Ovary (tissue), 10 donors: ENCODE measurements at places on chromosomes 1 and 21. TPM values are rescaled to one million over a fixed set of nuclear protein-coding genes. Genes with fewer than 3 reads are reported as not detected.

GRCh38 chr1:12715896-12716437, at the start of gene AADACL3:
Gene AADACL3 (plus strand): TSS chr1:12716110. CDS start chr1:12716177, 67 bp downstream.
- no peaks in the 10 kb centered on the region for H3K4me1 ChIP-seq
- DNase-seq: no peak
- no peaks in the 10 kb centered on the region for H3K36me3 ChIP-seq
- H3K27ac ChIP-seq: no peak within 1 kb of the TSS

DNA sequence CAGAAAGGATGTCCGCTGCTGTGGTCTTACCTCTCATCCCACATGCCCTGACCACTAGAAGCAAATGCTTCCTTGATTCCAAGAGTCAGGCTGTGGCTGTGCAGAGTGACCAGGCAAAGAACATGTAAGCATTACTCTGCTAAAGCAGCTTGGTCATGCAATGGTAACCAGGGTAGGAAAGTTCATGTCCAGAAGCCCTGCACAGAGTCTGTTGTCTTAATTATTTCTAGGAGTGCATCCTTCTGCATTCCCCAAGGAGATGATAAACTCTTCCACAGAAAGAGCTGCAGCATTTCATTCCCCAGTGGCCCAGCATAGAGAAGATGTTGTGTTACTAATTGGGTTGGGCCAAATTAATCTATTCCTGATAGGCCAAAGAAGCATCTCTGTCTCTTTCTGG, 10.1 kb upstream of the UTP25 start:
- H3K4me3 ChIP-seq: no peak overlapping the region
- H3K27ac ChIP-seq: no peak overlapping the region
- no peaks in the 10 kb centered on the region for H3K4me1 ChIP-seq
- no peaks in the 10 kb centered on the region for H3K27me3 ChIP-seq
- no peaks in the 10 kb centered on the region for H3K36me3 ChIP-seq

DNA sequence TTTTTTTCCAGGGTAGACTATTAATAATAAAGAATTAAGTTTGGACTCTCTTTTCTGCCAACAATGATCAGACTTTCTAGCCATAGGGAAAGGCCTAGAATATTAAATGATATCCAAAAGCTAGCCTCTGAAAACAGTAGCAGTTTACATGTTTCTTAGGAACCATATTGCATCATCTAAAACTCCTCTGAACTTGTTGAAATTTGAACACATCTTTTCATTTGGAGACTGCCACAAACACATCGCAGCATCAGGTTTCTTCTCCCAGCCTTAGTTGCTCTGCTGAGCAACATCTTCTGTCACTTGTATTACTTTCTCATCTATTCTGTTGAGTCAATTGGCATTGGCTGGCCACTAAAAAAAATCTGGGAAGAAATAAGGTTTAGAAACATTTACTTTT, 63.2 kb upstream of the GNG4 start:
- H3K4me1 ChIP-seq: no peaks in the 10 kb centered on the region
- H3K27me3 ChIP-seq: no peaks in the 10 kb centered on the region
- no peak for DNase-seq
- no peaks in the 10 kb centered on the region for H3K36me3 ChIP-seq

GRCh38 chr1:30103708-30104411, 619.5 kb downstream of the MATN1 start:
- H3K27ac ChIP-seq: no peak overlapping the region
- H3K36me3 ChIP-seq: no peaks in the 10 kb centered on the region
- H3K27me3 ChIP-seq: no peaks in the 10 kb centered on the region
- no peak overlapping the region for H3K4me3 ChIP-seq
- DNase-seq: no peak
- H3K4me1 ChIP-seq: no peaks in the 10 kb centered on the region

GRCh38 chr1:94602316-94602715, 60.8 kb upstream of the F3 start:
- H3K27ac ChIP-seq: no peak overlapping the region
- H3K4me1 ChIP-seq: peaks cover 1% of the 10 kb centered on the region
- no peaks in the 10 kb centered on the region for H3K27me3 ChIP-seq

DNA sequence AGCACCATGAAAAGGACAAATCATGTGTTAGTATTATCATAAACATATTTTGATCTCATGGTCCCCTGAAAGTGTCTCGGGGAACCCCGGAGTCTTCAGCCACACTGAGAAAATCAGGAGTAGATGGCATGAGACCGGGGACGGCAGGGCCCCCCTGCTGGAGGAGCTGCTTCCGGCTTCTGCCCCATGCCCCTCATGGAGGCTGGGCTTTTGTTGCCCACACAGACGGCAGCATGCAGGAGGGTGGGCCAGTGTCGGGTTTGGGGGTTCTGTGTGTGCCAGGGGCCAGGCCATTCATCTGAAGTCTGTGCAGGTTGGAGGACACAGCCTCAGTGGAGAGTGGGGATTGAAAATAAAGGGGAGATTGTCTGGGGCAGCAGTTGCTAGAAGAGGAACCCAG, 75.1 kb upstream of the CD34 start:
- no peak for DNase-seq
- H3K36me3 ChIP-seq: no peaks in the 10 kb centered on the region
- no peaks in the 10 kb centered on the region for H3K27me3 ChIP-seq

DNA sequence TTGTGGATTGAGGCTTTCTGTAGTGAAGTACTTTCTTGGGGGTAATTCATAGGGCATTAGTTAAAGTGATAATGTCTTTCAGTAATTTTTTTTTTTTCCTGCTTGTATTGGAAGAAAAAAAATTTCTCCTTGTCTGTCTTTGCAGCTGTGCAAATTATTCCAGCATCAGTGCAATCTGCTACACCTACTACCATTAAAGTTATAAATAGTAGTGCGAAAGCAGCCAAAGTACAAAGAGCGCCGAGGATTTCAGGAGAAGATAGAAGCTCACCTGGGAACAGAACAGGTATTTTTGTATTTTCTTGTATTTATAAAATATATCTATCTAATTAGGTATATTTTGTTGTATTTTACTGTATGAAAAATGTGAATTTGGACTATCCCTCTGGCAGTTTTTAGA, 29.3 kb downstream of the GABPA start:
- no peaks in the 10 kb centered on the region for H3K27me3 ChIP-seq
- DNase-seq: no peak
- no peak overlapping the region for H3K27ac ChIP-seq

DNA sequence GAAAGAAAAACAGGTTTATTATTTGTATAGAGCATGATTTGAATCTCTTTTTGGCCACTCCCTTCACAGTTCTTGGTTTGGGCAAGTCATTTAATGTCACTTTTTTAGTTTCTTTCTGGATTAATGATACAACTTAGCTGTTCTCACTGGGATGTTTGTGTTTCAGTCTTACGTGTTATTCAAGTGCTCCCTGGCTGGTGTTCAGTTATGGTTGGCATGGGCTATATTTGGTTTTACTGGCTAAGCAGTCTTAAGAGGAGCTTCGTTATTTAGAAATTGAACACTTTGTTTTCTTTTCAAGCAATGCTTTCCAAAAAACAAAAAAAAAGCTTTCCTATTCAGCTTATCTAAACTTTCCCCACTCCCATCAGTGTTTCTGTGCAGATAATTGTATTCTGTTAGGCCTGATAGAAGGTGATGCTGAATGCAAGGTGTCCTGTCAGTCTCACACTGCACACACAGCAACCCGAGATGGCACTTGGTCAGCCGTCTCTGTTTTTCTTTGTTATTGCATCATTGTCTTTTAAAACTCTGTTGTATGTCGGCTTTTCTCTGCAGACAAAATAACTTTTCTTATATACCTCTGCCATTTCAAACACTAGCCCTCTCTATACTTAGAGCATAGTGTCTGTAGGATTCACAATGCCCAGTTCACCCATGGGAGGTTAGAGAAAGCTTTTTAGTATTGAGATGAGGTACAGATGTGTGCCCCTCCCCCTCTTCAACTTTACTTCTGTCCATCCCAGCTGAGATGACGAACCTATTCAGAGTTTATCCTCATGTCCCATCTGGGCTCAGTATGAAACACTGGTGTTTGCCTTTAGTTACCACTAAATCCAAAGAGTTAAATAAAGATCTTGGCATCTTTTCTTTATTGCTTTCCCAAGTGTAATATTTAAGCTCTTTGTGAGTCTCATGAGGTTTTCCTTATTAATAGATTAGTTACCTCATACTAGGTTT, 80.2 kb downstream of the VPS13D start:
- no peak overlapping the region for H3K4me3 ChIP-seq
- peak; percentile 30 for DNase-seq
- peak overlapping the region; percentile 8 for H3K27ac ChIP-seq
- peaks cover 6% of the 10 kb centered on the region for H3K4me1 ChIP-seq
- no peaks in the 10 kb centered on the region for H3K36me3 ChIP-seq
- no peaks in the 10 kb centered on the region for H3K27me3 ChIP-seq

- DNase-seq: no peak
- peaks cover 20% of the 10 kb centered on the region for H3K4me1 ChIP-seq
- no peaks in the 10 kb centered on the region for H3K36me3 ChIP-seq
- peak overlapping the region; percentile 88 for H3K27ac ChIP-seq
- no peaks in the 10 kb centered on the region for H3K27me3 ChIP-seq
Observed at GRCh38 chr1:203480084-203480483, 4.5 kb downstream of the PRELP start.

GRCh38 chr21:35051287-35051818, 2.3 kb upstream of the RUNX1 start:
- H3K27me3 ChIP-seq: no peaks in the 10 kb centered on the region
- H3K27ac ChIP-seq: no peak overlapping the region
- peak; percentile 30 for DNase-seq
- no peak overlapping the region for H3K4me3 ChIP-seq
- peaks cover 1% of the 10 kb centered on the region for H3K4me1 ChIP-seq

DNA sequence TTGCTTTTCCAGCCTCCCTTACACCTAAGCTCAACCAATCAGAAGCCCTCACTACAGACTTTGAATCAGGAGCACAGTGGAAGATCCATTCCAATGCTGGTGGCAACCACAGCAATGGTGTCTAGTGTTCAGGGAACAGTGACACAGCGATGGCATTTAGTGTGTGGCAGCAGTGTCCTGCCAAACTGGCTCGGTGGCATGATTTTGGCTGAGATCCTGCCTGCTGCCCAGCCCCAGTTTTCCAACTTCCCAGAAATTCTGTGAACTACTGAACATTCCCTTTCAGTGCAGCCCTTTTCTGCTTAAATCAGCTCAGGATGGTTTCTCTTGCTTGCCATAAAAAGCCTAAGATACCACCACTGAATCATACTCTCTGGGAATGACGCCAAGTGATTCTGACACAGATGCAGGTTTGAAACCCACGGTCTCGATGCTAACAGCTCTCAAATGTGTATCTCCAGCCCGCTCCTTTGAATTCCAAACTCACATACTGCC, 8.8 kb downstream of the ASAP3 start:
- no peaks in the 10 kb centered on the region for H3K36me3 ChIP-seq
- no peak overlapping the region for H3K27ac ChIP-seq
- H3K27me3 ChIP-seq: no peaks in the 10 kb centered on the region
- H3K4me1 ChIP-seq: peaks cover 16% of the 10 kb centered on the region

- H3K27ac ChIP-seq: no peak overlapping the region
- no peaks in the 10 kb centered on the region for H3K27me3 ChIP-seq
- no peaks in the 10 kb centered on the region for H3K4me1 ChIP-seq
- no peaks in the 10 kb centered on the region for H3K36me3 ChIP-seq
Observed at GRCh38 chr1:23198373-23198772, 18.9 kb downstream of the HTR1D start.

DNA sequence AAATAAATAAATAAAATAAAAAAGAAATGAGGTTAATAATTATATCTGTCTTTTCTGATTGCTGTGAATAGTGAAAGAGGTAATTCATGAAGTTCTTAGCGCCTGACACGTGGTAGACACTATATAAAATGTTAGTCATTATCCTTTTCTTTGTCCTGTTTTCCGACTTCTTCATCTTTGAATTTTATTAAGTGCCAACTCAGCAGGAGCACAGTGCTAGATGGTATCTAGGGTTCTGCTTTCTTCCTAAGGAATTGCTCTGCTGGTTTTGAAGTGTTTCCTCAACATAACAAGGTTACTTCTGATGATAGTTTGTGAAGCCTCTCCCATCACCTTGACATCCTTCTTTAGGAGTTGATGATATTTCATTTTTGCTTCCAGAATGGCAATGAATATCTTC, 227.0 kb downstream of the DNM3 start:
- H3K27ac ChIP-seq: no peak overlapping the region
- no peaks in the 10 kb centered on the region for H3K27me3 ChIP-seq
- H3K4me1 ChIP-seq: peaks cover 8% of the 10 kb centered on the region

GRCh38 chr1:180234369-180235076, 4.5 kb downstream of the LHX4 start:
- H3K4me1 ChIP-seq: peaks cover 11% of the 10 kb centered on the region
- no peak overlapping the region for H3K27ac ChIP-seq
- H3K27me3 ChIP-seq: peaks cover 5% of the 10 kb centered on the region

GRCh38 chr1:92749024-92749634, 35.8 kb downstream of the EVI5 start:
- H3K4me1 ChIP-seq: no peaks in the 10 kb centered on the region
- no peaks in the 10 kb centered on the region for H3K36me3 ChIP-seq
- no peak for DNase-seq
- no peak overlapping the region for H3K4me3 ChIP-seq
- no peaks in the 10 kb centered on the region for H3K27me3 ChIP-seq

GRCh38 chr1:215043401-215043800, 39.1 kb upstream of the KCNK2 start:
- H3K27ac ChIP-seq: no peak overlapping the region
- DNase-seq: no peak
- no peak overlapping the region for H3K4me3 ChIP-seq
- H3K4me1 ChIP-seq: no peaks in the 10 kb centered on the region
- H3K36me3 ChIP-seq: no peaks in the 10 kb centered on the region

- DNase-seq: no peak
- H3K4me3 ChIP-seq: no peak overlapping the region
- H3K27me3 ChIP-seq: no peaks in the 10 kb centered on the region
Observed at GRCh38 chr1:207028884-207029650, 3.5 kb downstream of the C1orf116 start.

DNA sequence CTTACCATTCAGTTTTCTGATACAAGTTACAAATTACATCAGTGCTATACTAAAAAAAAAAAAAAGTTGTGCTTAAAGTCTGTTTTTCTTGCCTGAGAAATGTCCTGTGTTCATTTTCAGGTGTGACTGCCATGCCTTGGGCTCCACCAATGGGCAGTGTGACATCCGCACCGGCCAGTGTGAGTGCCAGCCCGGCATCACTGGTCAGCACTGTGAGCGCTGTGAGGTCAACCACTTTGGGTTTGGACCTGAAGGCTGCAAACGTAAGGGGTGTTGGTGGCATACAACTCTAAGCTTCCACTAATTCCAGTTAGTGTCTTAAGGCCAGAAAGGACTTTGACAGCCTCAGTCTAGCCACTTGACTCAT, 60.1 kb upstream of the LAMC2 start:
- no peaks in the 10 kb centered on the region for H3K36me3 ChIP-seq
- H3K4me3 ChIP-seq: no peak overlapping the region
- DNase-seq: no peak
- H3K27ac ChIP-seq: no peak overlapping the region
- no peaks in the 10 kb centered on the region for H3K27me3 ChIP-seq

DNA sequence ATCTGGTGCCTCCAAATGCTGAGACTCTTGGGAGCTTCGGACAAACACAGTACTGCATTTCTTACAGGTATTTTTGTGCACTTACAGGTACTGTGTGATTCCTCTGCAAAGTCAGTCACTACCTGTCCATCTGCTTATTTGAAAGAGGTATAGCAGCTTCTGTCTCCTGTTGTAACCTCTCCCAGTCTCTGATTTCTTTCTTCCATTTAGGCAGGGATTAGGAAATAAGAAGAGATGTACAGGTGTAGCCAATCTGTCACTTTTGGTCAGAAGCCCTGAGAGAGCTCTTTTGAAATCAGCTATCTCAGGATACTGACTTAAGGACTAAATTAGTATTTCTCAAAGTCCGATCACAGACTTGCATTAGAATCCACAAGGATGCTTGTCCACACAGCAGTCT, 54.0 kb downstream of the AKT3 start:
- no peak overlapping the region for H3K27ac ChIP-seq
- DNase-seq: no peak
- no peak overlapping the region for H3K4me3 ChIP-seq
- H3K27me3 ChIP-seq: no peaks in the 10 kb centered on the region

KRTAP19-3 gene
- not detected for total RNA-seq

FHAD1 gene
- total RNA-seq: 2.6 TPM

TIAM1 gene
- 7.1 TPM for total RNA-seq

RASSF5 gene
- total RNA-seq: 5.2 TPM

RBBP4 gene
- total RNA-seq: 211 TPM

LY9 gene
- not detected for total RNA-seq

CASZ1 gene
- total RNA-seq: 3.6 TPM

PLA2G4A gene
- total RNA-seq: 15.4 TPM
